ENCODE measurements at places on chromosomes 6 and 20. TPM values are rescaled to one million over a fixed set of nuclear protein-coding genes. Genes with fewer than 3 reads are reported as not detected.

DNA sequence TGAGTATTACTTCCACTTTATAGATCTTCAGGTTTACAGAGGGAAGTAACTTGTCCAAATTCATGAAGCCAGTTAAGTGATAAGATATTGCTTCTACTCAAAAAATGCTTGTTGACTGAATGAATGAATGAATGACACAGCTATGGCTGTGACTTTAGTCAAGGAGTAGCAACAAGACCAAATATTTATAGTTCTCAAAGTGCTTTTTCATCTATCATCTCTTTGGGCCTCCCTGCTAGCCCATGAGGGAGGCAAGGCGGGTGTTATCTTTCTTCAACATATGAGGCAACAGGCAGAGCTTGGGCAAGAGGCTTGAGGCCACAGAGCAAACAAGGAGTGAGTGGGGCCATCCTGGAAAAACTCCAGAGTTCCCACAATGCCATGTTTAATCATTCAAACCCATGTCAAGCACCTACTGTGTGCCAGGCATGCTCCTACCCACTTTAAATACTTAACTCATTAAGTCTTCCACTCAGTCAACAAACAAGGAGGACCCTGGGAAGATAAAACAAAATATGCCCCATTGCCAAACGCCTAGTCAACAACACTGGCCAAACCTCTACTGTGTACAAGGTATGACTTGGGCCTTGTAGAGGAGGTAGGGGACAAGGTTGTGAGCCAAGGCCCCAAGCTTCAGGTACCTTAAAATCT, 15.9 kb downstream of the BCL2L1 start:
- no peaks in the 10 kb centered on the region for H3K27me3 ChIP-seq
- H3K27ac ChIP-seq = peak overlapping the region; percentile 68
- H3K36me3 ChIP-seq = peaks cover 10% of the 10 kb centered on the region
- peaks cover 56% of the 10 kb centered on the region for H3K4me1 ChIP-seq
- DNase-seq = no peak
- H3K4me3 ChIP-seq = peak overlapping the region; percentile 30

VGLL2 gene
- total RNA-seq = not detected

SLC26A8 gene
- 0.33 TPM for total RNA-seq

GRCh38 chr20:52624281-52624680, 347.9 kb upstream of the TSHZ2 start:
- no peaks in the 10 kb centered on the region for H3K4me1 ChIP-seq
- no peak overlapping the region for H3K27ac ChIP-seq
- DNase-seq = no peak
- peaks cover 13% of the 10 kb centered on the region for H3K27me3 ChIP-seq
- H3K4me3 ChIP-seq = no peak overlapping the region

- no peak overlapping the region for H3K4me3 ChIP-seq
- no peaks in the 10 kb centered on the region for H3K27me3 ChIP-seq
- no peak for DNase-seq
- peaks cover 13% of the 10 kb centered on the region for H3K36me3 ChIP-seq
- H3K27ac ChIP-seq = no peak overlapping the region
Measured at GRCh38 chr6:107750176-107750797, 73.8 kb downstream of the SCML4 start.

DNA sequence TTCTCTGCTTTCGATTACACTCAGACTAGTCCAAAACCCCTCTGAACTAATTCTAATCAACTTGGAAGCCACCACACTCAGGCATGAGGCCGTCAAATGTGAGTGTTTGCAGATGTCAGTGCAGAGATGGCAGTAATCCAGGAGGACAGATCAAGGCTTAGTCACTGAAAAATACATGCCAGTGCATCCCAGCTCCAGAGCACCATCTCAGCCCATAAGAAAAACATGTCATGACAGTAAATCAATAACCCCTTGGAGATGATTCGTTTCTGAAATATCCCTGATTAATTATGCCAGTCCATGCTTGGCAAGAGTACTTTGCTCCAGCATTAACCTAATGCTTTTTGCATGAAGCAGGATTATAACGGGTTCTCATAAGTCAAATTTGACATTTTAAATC, 179.5 kb downstream of the ADAT2 start:
- no peaks in the 10 kb centered on the region for H3K36me3 ChIP-seq
- H3K4me3 ChIP-seq = no peak overlapping the region
- H3K27ac ChIP-seq = no peak overlapping the region
- no peaks in the 10 kb centered on the region for H3K4me1 ChIP-seq

LHFPL5 gene
- not detected for total RNA-seq
